AG09309 (cell line): ENCODE measurements at places on chromosomes 6 and 20.

DNA sequence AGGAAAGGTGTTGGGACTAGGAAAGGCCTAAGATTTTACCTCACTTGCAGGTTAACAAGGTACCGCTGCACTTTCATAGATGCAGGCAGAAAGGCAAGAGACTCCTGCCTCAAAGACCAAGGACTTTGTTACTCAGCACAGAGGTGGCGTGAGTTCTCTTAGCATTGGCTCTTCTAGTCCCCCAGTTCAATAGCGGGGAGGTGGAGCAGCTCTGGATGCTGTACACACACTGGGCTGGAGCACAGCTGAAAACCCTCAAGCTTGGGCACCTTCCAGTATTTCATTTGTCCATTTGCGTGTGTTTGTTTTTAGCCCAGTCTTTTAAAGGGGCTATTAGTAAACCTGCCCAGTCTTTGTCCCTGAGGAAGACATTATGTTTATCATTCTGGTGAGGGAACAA lies 345.2 kb downstream of the FARS2 start:
- no peak for DNase-seq

DNA sequence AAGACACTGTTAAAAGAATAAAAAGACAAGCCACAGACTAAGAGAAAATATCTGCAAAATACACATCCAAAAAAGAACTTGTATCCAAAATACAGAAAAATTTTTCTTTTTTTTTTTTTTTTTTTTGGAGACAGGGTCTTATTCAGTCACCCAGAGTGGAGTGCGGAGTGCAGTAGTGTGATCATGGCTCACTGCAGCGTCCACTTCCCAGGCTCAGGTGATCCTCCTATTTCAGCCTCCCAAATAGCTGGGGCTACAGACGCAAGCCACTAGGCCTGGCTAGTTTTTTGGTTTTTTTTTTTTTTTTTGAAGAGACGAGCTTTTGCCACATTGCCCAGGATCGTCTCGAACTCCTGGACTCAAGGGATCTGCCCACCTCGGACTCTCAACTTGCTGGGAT lies 3.1 kb downstream of the ZUP1 start:
- DNase-seq = no peak

- no peak for DNase-seq
Observed at GRCh38 chr6:128417698-128418097, 102.7 kb downstream of the PTPRK start.

DNA sequence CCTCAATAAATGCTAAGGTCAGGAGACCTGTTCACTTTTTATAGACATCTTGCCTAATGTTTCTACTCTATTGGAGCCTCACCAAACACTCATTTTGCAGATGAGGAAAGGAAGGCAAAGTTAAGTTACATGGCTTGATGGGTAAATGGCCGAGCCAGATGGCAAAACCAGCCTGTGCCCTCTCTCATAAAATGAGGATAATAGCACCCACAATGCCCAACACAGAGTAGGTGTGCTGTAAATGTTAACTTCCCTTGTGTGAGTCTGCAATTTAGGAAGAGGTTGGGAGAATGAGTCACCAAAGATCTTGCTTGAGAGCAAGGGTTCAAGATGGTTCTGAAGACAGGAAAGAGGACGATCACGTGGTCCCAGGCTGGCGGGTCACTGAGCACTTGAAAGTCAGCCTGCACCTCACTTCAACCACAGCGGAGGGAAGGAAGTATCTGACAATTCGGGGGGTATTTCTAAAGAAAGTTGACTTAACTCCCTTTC lies 3.3 kb downstream of the KCNK5 start:
- DNase-seq = no peak

GRCh38 chr6:132570221-132570777 lies at the start of gene TAAR6:
Gene TAAR6, plus strand, starts transcription at chr6:132570322. Its CDS starts 0 bp downstream, at chr6:132570322.
- DNase-seq = no peak

GRCh38 chr20:14664101-14664500 lies 326.7 kb upstream of the FLRT3 start:
- DNase-seq = no peak

GRCh38 chr6:1070085-1070521 lies 241.8 kb upstream of the FOXQ1 start:
- DNase-seq = no peak

GRCh38 chr6:138101946-138102731 lies 5.1 kb downstream of the PERP start:
- DNase-seq = no peak

- DNase-seq = no peak
Observed at GRCh38 chr20:35318502-35319157, 26.4 kb upstream of the FAM83C start.

DNA sequence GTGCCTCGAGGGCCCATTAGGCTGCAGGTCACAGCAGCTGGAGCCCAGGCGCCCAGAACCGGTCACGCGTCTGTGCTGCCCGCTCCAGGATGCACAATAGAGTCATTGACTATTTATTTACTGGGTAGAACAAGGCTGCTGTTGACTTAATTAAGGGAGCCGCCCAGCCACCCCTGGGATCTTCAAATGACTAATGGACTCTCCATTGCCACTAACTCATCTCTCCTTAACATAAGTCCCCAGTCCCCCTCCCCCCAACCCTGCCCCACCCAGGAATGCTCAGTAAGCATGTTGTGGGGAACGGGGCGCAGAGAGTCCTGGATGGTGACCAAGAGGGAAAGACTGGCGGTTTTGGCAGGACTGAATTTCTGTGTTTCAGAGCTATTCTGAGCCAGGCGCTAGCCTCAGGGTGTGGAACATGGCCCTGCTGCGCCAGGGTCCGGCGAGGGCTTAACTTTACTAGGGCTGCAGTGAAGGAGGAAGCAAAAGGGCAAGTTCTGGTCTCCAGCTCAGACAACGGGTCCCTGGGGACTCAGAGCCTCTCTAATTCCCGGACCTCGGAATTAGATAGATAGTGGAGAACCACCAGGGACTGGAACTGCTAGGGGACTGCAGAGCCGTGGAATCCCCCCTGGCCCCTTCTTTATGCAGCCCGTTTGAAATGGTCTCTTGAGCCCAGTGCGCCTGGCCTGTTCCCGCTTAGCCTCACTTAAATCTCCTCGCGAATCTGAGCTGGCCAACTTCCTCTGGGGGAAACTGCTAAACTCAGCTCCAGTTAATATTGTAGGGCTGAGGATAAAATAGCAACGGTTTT lies 1.5 kb upstream of the GRIK2 start:
- DNase-seq = no peak

DNA sequence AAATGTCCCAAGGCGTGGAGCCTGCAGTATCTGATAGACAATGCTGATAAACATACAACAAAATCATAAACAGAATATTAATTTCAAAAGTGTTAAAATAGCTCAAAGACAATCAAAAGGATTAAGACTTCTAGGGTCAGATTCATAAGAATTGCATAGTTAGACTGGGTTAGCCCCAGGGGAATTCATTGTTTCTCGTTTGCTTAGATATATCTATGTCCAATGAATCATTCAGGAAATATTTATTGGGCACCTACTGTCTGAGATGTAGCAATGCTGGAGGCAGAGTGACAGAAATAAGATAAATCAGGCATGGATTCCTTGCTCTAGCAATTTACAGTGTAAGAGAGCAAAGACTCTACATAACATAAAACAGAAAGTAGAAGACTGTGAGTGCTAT lies 124.4 kb upstream of the PRL start:
- peak; percentile 64 for DNase-seq

- DNase-seq = no peak
Observed at GRCh38 chr6:146041282-146041681, 12.4 kb downstream of the GRM1 start.

DNA sequence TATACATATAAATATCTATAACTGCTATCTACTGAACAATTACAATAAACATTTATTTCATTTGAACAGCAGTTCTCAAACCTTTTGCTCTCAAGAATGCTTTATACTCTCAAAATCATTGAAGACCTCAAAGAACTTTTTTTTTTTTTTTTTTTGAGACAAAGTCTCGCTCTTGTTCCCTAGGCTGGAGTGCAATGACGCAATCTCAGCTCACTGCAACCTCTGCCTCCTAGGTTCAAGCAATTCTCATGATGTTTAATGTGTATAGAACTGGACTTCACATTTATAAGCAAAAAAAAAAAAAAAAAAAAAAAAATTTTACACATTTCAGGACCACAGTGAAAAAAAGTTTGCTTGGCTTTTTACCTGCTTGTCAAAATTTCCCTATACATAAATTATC lies 11.7 kb downstream of the UBE2V1 start:
- DNase-seq = no peak

- no peak for DNase-seq
Observed at GRCh38 chr20:49750611-49751396, 37.1 kb upstream of the B4GALT5 start.

DNA sequence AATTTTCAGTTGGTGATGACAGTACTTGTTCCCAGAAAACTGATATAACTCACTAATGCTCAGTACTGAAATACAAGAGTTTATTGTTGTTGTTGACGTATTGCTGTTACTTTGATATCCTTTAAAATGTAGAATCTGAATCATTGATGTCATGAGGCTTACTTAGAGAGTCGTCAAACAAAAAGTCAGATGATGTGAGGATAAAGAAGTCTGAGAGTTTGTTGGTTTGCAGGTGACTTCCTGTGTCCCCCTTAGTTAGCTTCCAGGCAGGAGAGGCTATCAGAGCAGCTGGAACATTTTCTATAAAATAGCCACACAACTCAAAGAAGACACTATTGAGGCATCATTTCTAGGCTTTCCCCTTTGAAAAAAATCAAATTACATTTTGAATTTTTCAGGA lies 97.9 kb downstream of the ADGRG6 start:
- no peak for DNase-seq

DNA sequence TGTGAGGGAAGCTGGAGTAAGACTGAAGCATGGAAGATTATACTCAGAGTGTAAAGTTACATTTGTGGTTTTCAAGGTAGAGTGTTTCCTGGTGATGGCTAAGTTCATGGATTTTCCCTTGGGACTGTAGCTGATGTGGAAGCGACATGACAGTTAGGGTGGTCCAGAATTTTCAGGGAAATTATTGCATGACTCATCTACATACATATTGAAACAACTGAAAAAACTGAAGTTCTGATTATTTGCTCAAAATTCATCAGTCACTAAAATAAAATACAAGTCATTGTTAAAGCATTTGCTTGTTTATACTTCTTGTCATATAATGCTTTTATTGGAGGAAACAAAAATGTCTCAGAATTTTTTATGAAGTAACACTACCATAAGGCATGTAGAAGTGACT lies 700.0 kb downstream of the RFPL4B start:
- DNase-seq = peak; percentile 53

DNA sequence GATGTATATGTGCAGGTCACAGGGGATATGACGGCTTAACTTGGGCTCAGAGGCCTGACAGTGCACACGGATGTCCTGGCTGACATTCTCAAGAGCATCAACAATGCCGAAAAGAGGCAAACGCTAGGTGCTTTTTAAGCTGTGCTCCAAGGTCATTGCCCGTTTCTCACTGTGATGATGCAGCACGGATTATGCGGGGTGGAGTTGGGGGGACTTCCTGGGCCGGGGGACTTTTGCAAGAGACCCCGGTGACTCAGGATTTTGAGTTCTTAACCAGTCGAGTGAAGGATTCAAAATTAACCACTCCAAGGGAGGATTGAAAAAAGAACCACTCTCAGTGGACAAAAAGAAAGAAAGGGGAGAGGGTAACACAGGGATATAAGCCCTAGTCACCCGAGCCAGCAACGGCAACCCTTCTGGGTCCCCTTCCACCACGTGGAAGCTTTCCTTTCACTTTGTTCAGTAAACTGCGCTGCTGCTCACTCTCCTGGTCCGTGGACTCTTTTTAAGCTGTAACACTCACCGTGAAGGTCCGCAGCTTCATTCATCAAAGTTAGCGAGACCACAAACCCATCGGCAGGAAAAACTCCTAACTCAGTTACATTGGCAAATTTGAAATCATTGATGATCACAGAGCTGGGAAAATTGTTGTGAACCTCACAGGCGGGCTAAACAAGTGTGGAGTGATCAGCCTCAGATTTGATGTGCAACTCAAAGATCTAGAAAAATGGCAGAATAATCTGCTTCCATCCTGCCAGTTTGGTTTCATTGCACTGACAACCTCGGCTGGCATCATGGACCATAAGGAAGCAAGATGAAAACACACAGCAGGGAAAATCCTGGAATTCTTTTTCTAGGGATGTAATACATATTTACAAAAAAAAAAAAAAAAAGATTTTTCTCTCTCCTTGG lies 199.3 kb downstream of the ARID1B start:
- no peak for DNase-seq

- DNase-seq = no peak
Observed at GRCh38 chr6:145506565-145506964, 228.8 kb downstream of the EPM2A start.

DNA sequence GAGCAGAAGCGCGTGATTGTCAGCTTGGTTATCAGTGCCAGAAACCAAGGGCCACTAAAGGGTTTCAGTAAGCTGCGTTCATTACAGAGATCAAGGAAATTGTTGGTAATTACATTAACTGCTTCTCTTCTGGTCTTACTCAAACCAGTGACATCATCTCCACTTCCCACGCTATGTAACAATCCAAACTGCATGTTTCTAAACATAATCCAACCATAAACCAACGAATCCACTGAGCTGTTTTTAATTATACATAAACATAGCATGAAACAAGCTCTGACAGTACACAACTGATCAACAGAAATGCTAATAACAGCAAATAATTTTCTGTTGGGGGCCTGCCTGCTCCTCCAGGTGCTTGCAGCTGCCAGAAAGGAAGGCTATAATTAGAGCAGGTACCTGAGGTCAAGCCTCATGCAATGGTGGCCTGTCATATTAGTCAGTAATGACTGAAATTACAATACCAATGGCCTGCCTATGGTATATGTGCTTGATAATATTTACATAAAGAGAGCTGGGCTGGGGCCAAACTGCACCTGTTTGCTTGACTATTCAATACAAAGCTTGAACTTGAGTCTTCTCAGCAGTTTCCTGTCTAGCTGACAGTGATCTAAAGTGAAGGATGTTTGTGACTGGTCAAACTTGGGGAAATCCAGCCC lies 40.1 kb downstream of the ILRUN start:
- peak; percentile 61 for DNase-seq

- DNase-seq = no peak
Observed at GRCh38 chr6:37866590-37867507, 47.3 kb downstream of the ZFAND3 start.

GRCh38 chr6:1125297-1125696 lies 186.6 kb upstream of the FOXQ1 start:
- no peak for DNase-seq

DNA sequence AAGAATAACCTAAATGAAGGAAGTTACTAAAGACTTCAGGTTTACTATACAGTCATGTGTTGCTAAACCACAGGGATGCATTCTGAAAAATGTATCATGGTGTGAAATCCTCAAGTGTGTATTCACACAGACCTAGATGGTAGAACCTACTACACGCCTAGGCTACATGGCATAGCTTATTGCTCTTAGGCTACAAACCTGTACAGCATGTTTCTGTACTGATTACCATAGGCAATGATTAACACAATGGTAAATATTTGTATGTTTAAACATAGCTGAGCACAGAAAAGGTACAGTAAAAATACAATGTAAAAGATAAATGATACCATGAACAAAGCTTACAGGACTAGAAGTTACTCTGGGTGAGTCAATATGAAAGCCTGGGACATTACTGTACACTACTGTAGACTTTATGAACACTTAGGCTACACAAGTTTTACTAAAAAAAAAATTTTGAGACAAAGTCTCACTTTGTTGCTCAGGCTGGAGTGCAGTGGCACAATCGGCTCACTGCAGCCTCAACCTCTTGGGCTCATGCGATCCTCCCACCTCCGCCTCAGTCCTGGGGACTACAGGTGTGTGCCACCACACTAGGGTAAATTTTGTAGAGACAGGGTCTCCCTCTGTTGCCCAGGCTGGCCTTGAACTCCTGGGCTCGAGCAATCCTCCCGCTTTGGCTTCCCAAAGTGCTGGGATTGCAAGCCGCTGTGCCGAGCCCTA lies 36.0 kb downstream of the ADNP start:
- no peak for DNase-seq

- DNase-seq = no peak
Observed at GRCh38 chr20:24131281-24131680, 142.7 kb upstream of the GGTLC1 start.

- DNase-seq = no peak
Observed at GRCh38 chr6:163179061-163179460, 235.5 kb upstream of the QKI start.
